Thyroid gland (tissue), 4 donors: ENCODE measurements at places on chromosomes 11 and 22. TPM values are rescaled to one million over a fixed set of nuclear protein-coding genes. Genes with fewer than 3 reads are reported as not detected.
A peak's percentile ranks its signal among the peaks of the same experiment; 100 is the strongest.

- no peak for DNase-seq
Observed at GRCh38 chr22:49025791-49026493, 801.7 kb downstream of the BRD1 start.

- no peak for DNase-seq
Observed at GRCh38 chr11:17423533-17424310, 35.3 kb upstream of the KCNJ11 start.

PIWIL4 gene
- total RNA-seq = 3.1 TPM

GRCh38 chr11:124041254-124041653 lies at the start of gene OR10G7:
Gene OR10G7, minus strand, starts transcription at chr11:124041325. Its CDS starts 2,324 bp downstream, at chr11:124039001.
- DNase-seq = no peak

DNA sequence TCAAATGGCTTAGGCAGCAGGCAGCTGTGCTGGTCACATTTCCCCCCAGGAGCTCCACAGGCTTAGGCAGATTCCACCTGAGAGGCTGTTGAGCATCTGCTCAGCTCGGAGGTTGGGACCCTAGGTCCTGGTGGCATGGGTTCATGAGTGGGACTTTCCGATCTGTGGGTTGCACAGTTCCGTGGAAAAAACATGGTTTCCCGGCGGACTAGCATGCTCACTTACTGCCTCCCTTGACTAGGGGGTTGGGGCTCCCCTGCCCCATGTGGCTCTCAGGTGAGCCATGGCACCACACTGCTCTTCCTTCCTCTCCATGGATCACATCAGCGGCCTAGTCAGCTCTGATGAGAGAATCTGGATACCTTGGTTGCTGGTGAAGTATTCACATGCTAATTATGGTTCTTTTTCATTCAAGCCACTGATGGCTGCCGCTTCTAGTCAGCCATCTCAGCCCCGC lies 685.1 kb downstream of the METTL15 start:
- DNase-seq = no peak

FIBP gene
- 65.9 TPM for total RNA-seq

ZNF143 gene
- 18.5 TPM for total RNA-seq

- peak; percentile 7 for DNase-seq
Observed at GRCh38 chr22:37409459-37410050, 17.7 kb downstream of the ELFN2 start.

POGLUT3 gene
- 22.3 TPM for total RNA-seq

C11orf86 gene
- total RNA-seq = not detected

GRCh38 chr11:56977314-56977713 lies 11.4 kb upstream of the OR5AK2 start:
- no peak for DNase-seq

DNA sequence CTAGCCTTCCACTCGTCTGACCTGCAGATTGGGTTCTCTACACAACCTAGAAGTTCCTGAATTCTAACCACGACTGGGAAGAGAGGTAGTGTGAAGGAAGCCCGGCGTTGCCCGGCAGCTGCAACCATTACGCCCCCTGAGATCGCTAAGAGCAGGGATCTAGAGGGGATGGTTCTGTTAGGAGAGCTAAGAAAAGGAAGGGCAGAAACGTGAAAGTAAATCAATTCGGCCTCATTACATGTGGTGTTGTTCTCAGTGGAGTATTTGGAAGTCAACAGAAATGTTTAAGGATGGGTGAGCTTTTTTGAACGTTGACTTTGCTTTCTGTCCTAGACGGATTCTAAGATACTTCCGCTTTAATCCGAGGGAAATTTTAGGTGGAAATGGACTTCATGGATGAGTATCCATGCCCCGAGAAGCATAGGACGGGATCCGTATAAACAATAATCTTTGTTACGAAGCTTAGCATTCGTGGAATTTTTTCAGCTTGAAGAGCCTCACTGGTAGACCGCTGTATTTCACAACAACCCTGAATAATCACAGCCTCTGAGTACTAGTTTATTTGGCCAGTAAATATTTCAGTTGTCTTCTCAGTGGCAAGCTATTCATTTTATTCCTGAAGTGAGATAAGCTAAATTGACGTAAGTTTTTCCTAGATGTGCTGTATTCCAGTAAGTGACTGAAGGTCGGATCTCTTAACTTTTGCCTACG lies 629 bp downstream of the ATP5MG start:
- DNase-seq = no peak

- DNase-seq = peak; percentile 71
Observed at GRCh38 chr11:8018484-8019313, 31.6 kb downstream of the EIF3F start.

- no peak for DNase-seq
Observed at GRCh38 chr11:71164186-71164585, 88.2 kb downstream of the SHANK2 start.

DNA sequence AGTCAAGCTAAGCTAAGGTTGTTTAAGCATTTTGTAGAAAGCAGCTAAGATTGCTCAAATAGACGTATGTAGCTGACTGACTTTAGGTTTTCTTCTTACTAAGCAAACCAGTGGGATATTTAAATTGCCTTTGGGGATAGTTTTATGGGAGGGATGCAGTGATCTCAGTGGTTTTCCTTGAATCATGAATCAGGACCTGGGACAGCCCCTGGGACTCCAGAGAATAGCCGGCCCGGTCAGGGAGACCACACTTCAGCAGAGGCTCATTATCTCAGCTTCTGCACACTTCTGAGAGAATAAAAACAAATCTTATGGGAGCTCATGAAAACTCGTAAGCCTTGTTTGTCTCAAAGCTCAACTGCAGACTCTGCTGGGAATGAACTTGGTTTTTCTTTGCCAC lies at the start of gene OR9I1:
Gene OR9I1 (minus strand): TSS at position 62 of the 400 bp plus-strand sequence. CDS start 6,086 bp downstream, outside the sequence.
- DNase-seq = no peak

GRCh38 chr22:41171996-41172395 lies 33.1 kb upstream of the L3MBTL2 start:
- DNase-seq = no peak

DNA sequence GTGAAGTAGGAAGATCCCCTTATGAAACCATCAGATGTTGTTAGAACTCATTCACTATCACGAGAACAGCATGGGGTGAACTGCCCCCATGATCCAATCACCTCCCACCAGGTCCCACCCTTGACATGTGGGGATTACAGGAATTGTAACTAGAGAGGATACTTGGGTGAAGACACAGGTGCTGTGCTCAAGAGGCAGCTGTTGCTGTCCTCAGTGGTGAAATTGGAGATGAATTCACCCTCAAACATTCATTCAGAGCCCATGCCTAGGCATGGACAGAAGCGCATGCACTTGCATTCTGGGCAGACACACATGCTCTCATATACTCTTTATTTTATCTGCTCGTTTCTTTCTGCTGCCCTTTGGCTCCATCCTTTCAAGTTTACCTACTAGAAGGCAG lies 385.0 kb downstream of the INSC start:
- no peak for DNase-seq

LINC01488 gene
- not detected for total RNA-seq

DNA sequence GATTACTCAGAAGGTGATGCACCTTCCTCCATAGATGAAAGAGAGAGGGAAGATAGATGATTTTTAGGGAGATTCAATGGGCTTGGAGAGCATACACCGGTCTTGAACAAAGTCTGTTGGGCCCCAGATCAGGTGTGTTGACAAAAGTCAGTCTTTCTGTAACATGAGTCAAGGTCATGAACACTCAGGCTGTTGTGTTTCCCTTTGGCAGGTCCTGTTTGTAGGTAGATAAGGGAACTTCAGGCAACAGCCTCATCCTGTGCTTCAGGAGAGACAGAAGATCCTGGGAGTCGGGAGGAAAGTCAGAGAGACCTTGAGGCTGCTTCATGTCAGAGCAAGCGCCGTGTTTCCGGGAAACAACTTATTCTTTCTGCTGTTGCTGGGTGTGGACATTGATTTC lies 703.1 kb downstream of the BRD1 start:
- no peak for DNase-seq

DNA sequence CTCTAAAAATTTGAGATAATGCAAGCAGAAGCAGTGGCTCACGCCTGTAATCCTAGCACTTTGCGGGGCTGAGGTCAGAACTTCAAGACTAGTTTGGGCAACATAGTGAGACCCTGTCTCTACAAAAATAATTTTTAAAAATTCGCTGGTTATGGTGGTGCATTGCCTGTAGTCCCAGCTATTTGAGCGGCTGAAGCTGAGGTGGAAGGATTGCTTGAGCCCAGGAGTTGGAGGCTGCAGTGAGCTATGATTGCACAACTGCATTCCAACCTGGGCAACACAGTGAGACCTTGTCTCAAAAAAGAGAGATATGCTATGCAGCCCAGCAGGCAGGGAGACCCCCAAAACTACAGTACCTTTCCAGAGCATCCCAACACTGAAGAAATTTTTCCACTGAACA lies 2.3 kb downstream of the CTSC start:
- no peak for DNase-seq

RAB3IL1 gene
- 27.7 TPM for total RNA-seq

DNA sequence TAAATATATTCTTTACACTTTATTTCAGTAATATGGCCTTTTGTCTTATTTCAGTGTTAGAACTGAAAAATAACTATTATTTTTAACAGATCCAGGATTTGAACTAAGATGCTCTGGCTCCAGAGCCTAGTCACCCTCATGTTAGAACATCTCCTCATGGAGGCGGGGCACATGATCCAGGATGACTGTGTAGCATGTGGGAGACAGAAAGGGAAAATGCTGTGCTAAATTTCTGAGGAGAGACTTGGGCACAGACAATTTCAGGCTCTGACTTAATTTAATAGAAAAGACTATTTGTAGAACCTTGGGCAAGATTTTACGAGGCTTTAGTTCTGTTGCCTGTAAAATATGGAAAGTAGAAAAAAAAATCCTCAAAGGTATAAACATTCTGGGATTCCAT lies 24.1 kb downstream of the CTSC start:
- DNase-seq = no peak

DNA sequence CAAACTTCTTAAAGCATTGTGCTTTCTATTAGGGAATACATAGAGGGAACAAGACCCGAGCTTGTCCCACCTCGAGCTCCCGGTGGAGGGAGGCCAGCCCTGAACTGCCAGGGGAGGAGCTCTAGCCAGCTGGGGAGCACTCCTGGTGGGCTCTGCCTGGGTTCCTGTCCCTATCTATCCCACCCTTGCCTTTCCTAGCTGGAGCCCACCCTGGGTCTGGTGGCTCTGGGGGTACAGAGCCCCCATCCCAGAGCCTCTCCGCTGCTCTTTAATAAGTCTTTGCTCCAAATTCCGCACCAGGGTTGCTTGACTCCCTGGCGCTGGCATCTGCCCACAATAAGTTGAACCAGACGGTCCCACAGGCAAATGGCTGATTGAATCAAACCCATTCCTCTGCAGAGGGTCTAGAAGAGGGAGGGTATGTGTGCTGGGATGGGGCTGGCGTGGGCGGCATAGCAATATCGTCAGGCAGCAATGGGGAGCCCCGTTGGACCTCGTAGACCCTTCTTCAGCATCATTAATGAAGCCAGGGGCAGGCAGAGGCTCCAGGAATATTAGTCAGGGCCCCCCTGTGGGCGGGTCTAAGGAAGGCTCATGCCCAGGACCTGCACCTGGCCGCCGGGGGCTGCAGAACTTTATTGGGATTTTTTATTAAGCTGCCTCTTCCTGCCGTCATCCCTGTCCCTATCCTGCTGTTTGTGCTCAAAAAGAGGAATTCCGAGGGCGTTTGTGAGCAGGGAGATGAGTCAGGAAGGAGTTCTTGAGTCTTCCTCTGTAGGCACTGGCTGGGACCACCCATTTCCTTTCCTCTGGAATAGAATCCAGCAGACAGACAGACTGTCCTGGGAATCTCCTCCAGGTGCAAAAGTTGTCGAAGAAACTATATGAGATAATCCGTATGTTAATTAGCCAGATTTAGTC lies 38.5 kb upstream of the RIC3 start:
- no peak for DNase-seq

- DNase-seq = no peak
Observed at GRCh38 chr11:128506356-128506755, 81.0 kb downstream of the ETS1 start.

DNA sequence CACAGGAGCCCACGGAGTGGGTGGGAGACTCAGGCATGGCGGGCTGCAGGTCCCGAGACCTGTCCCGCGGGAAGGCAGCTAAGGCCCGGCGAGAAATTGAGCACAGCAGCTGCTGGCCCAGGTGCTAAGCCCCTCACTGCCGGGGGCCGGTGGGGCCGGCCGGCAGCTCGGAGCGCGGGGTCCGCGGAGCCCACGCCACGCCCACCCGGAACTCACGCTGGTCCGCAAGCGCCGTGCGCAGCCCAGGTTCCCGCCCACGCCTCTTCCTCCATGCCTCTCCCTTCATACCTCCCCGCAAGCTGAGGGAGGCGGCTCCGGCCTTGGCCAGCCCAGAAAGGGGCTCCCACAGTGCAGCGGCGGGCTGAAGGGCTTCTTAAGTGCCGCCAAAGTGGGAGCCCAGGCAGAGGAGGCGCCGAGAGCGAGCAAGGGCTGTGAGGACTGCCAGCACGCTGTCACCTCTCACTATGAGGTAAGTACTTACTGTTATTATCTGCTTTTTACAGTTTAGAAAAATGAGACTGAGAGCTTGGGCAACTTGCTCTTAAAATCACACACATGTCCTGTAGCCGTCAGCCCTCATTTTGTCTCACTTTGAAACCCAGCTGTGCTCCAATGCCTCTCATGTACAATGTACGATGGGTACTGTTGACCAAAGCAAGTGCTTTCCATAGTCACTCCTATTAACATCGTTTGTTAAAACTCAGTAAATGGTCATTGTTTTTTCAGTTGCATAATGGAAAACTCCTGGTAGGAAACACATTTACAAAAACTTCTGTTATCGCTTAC lies 12.2 kb upstream of the OR10D3 start:
- no peak for DNase-seq

OR8D1 gene
- not detected for total RNA-seq

IFITM1 gene
- total RNA-seq = 94.3 TPM

DNA sequence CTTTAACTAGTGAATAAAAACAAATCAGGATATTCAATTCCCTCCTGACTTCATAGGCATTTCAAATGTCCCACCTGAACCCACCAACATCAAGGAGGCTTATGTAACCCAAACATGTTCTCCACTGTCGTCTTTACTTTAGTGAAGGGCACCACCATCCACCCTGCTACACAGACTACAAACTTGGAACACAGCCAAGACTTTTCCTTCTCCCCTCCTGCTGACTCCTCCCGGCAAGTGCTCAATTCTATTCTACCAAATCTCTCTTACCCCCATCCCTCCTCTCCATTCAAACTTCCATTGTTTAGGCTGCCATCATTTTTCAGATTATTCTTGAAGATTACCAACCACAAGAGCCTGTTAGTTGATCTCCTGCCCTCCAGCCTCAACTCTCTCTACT lies 24.3 kb downstream of the SAAL1 start:
- no peak for DNase-seq

- no peak for DNase-seq
Observed at GRCh38 chr11:36492724-36493304, 17.3 kb downstream of the TRAF6 start.
